Activated CD8-positive, alpha-beta memory T cell treated with anti-CD3 and anti-CD28 coated beads for 4 hours (primary cell): ENCODE measurements at places on chromosomes 6 and 20.

DNA sequence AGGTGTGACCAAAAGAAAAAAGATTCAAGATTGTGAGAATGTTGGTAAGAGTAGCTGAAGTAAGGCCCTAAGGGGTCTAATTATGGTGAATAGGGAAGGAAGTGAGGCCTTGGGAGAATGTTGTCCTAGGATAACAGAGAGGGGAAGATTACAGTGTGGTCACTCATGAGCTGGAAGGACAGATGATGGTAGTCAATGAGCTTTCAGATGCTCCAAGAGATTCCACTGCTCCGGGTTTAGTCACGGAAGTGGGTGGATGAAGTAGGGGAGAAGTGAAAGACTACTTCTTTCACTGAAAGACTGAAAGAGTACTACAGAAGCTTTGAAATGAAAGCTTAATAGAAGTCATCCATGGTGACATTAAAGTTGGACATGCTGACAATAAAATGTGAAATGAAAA lies 108.5 kb downstream of the MMS22L start:
- DNase-seq: no peak

- DNase-seq: no peak
Measured at GRCh38 chr20:48282591-48283228, 497.4 kb upstream of the SULF2 start.

DNA sequence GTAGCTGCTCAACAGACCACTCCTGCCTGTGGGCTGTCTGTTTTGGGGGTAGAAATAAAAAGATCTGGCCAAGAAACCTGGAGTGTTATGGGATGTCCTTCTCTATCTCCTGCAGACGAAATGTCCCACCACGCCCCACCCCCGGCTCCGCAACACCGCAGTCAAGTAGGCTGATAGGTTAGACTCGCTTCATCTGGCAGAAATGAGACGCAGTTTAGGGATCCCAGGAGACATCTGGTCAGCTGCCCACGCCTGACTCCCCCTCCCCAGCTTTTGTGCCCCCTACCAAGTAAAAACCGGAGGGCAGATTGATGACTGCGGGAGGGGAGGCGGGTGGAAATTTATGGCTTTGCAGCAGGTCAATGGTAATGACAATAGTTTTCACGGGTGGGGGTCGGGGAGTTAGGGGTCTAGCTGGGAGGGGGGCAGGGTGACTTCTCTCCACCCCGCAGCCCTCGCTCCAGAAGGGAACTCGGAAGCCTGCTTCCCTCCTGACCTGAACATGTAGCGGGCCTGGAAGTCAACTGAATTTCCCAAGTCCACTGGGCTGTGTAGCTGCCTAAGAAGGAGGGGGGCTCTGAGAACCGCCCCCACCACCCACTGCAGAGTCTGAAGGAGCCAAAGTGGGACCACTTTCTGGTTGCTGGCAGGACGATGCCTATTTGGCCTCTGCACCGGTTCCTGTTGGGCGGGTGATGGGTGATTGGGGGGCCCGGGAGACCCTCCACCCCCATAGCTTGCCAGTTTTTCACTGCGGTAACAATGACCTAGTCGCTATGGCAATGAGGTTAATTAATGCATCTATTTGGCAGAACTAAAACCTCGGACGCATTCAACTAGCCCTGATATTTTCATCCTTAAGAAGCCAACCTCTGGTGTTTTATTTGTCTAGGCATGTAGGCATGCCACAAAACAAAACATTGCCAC lies 25.7 kb downstream of the PMEPA1 start:
- DNase-seq: no peak

GRCh38 chr20:51650685-51651134 lies 108.2 kb upstream of the NFATC2 start:
- DNase-seq: no peak

DNA sequence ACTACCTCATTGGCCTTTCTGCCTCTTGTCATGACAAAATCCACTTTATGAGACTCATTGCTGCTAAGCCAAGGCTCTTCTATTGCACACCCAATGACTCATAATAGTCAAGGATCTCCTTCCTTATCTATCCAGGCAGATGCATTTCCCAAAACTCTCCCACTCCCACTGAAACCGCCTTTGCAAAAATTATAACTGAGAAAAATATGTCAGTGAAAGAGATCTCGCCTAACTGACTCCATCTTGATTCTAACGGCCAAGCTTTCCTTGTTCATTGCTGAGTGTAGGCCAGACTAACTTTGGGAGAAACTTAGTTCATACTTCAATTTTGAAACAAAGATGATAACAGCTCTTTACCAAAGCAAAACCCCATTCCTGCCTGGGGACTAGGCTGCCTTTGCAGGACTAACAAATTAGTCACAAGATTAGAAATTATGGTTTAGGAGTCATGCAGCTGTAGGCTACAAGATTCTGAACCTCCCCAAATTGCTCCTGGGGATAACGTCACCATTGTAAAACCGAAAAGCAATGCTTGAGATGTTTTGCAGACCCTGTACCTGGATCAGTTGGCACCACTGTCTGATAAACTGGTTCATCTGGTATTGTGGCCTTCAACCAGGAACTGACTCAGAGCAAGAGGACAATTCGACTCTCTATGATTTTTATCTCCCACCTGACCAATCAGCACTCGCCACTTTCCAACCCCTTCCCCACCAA lies 47.1 kb downstream of the HAO1 start:
- no peak for DNase-seq

- DNase-seq: no peak
Measured at GRCh38 chr6:35214869-35215664, 1.3 kb downstream of the SCUBE3 start.

GRCh38 chr6:68652117-68652536 lies 17.0 kb downstream of the ADGRB3 start:
- no peak for DNase-seq
